Frontal cortex (tissue), 4 donors: ENCODE measurements at places on chromosomes 6 and 20.

GRCh38 chr6:97427648-97428047 is 144.6 kb upstream of the MMS22L start:
- DNase-seq: no peak

DNA sequence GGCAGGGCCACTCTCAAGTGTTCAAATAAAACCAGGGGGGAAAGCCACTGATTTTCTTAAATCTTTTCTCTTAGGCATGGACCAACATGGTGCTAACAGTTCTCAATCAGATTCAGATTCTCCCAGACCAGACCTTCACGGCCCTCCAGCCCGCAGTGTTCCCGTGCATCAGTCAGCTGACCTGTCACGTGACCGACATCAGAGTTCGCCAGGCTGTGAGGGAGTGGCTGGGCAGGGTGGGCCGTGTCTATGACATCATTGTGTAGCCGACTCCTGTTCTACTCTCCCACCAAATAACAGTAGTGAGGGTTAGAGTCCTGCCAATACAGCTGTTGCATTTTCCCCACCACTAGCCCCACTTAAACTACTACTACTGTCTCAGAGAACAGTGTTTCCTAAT is 41.5 kb upstream of the SMIM28 start:
- DNase-seq: no peak

DNA sequence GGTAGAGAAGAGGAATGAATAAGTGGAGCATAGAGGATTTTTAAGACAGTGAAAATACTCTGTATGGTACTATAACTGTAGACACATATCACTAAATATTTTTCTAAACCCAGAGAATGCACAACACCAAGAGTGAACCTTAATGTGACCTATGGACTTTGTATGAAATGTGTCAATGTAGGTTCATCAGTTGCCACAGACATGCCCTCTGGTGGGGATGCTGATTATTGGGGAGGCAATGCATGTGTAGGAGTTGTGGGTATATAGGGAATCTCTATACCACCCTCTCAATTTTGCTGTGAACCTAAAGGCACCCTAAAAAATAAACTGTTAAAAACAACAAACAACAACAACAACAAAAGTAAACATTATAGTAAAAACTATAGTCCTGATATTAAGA is 293.7 kb downstream of the RNF144B start:
- DNase-seq: no peak

GRCh38 chr6:116476002-116476678 is 15.0 kb downstream of the CALHM6 start:
- DNase-seq: no peak

- no peak for DNase-seq
Measured at GRCh38 chr6:978937-979685, 286.2 kb upstream of the EXOC2 start.

DNA sequence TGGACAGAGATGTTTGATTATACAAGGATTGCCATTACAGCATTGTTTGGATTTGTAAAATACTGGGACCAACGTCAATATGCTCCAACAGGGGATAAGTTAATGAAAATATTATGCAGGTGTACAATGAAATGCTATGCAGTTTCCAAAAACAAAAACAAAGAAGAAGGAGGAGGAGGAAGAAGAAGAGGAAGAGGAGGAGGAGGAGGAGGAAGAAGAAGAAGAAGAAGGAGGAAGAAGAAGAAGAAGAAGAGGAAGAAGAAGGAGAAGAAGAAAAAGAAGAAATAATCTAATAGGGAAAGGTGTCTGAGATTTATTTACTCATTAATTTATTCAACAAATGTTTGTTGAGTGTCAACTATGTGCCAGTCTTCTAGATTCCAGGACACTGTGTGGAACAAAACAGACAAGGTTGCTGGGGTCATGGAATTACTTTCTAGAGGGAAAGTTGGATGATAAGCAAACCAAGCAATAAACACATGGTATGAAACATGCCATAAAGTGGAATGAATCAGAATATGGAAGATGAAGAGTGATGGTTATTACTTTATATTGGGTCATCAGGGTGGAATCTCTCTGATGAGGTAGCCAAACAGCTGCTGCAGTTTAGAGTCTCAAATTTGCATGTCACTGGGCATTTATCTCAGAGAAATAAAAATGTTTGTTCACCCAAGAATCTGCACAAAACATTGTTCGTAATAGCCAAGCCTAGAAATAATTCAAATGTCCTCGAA is 6.3 kb upstream of the TRIM27 start:
- no peak for DNase-seq

DNA sequence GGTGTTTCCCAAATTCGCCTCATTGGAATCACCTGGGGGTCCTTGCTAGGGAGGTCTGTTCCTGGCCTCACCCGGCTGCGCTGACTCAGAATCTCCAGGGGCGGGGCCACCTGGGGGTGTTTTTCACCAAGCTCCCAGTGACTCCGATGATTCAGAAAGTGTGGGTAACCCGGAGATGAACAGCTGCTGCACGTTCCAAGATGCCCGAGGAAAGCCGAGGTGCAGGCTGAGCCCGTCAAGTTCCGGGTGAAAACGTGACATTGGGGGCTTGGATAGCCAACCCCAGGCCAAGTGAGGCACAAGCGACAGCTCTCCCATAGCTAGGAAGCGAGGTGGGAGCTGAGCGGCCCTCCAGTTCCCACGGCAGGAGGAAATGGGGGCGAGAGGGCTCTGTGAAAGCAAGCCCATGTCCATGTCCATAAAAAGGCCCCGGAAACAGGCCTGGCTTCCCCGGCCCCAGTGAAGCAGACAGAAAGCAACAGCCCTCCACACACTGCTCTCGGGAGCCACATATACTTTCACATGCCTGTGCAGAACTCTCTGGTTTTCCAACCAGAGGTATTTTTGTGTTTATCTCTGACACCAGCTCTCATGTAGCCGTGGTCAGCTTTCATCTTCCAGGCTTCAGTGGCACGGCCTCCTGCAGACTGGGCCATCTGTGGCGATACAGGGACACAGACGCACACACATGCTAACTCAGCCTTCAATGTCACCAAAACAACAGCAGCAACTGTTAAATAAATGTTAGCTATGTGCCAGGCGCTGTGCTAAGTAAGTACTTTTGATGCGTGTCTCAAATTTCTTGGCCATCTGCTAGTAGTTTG is 90.7 kb upstream of the CCDC28A start:
- no peak for DNase-seq

GRCh38 chr6:48614326-48614725 is 503.3 kb upstream of the PTCHD4 start:
- no peak for DNase-seq

GRCh38 chr6:134911547-134911946 is 38.4 kb downstream of the ALDH8A1 start:
- DNase-seq: no peak

DNA sequence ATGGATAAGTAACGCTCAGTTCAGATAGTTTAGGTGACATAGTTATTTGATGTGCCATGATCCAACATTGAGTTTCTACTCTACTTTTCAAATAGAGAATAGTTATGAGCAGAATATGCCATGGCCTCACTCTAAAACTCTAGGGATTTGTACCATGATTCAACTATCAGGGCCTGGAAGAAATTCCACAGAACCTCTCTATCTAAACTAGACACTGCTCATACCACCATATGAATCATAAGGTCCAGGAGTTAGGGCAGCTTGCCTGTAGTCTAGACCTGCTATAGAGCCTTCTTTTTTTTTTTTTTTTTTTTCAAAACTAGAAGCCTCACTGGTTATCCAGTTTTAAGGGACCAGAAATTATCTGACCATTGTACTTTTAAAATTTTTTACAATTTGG is 571.8 kb upstream of the IMPG1 start:
- no peak for DNase-seq

GRCh38 chr6:166377721-166378120 is 5.0 kb downstream of the MPC1 start:
- no peak for DNase-seq

DNA sequence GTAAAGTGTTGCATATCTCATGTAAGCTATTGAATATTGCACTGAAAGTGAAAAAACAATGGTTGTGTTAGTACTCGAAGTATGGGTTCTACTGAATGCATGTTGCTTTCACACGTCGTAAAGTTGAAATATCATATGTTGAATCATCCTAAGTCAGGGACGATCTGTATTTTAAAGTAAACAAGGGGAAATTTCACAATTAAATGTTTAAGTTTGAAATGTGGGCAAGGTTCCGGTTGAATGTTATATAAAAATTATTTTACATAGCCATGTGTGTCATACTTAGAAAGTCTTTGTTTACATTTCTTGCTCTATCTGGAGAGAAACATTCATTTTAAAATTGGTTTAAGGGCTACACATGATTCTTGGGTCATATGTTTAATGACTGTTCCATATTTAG is 76.8 kb downstream of the AKAP7 start:
- no peak for DNase-seq

DNA sequence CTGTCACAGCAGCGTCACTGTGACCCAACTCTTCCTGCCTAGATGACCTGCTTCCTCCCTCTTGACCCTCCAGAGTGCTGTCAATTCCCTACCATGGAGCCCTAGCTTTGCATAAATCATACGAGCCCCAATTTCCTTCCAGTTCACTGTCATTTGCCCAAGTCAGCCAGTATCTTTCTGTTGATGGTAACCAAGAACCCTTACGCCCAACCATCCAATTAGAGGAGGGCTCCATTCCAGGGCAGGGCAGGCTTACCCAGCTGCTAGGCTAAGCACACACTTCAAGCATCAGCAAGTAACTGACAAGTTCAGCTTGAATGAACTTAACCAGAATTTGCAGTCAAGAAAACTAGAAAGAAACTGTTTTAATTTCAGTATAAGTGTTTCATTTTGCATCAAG is 25.7 kb downstream of the WFDC3 start:
- no peak for DNase-seq

DNA sequence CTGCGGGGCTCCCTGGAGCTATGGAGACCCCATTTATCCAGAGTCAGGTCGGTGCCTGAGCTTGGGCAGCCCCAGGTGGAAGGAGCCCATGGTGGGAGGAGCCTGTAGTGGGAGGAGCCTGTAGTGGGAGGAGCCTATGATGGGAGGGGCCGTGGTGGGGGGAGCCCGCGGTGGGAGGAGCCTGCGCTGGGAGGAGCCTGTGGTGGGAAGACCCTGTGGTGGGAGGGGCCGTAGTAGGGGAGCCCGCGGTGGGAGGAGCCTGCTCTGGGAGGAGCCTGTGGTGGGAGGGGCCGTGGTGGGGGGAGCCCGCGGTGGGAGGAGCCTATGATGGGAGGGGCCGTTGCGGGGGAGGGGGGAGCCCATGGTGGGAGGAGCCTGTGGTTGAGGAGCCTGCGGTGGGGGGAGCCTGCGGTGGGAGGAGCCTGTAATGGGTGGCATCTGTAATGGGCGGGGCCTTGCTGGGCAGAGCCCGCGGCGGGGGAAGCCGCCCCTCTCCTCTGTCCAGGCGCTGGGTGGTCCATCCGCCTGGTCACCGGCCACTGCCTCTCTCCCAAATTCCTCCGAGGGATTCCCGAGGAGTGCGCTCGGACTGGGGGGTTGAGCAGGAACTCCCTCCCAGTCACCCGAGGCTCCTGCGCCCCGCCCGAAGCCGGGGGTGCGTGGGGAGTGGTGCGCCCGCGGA is 567 bp upstream of the FNDC11 start:
- DNase-seq: peak; percentile 75

DNA sequence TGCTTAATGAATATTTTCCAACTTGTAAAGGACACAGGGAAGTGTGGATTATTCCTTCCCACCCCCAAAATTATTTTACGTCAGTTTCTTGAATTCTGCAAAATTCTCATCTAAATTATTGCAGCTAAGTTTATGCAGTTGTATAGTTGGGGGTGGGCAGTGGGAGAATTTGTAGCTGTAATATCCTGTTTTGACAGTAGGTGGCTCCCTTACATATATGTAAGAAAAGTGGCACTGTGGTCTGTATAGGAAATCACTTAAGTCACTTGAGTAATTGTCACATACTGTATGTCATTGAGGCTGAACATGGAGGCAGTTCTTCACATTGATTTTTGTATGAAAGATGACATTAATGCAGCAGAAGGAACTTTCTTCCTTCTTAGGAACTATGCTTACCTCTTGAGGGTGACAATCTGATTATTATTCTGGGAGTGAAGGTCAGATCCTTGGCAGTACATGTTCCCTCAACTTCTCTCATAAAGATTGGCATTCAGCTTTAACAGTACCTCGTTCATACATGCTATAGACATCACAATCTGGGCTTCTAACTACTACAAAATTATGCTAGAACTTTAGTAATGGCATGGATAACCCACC is 14.6 kb upstream of the CFAP206 start:
- DNase-seq: peak; percentile 27

DNA sequence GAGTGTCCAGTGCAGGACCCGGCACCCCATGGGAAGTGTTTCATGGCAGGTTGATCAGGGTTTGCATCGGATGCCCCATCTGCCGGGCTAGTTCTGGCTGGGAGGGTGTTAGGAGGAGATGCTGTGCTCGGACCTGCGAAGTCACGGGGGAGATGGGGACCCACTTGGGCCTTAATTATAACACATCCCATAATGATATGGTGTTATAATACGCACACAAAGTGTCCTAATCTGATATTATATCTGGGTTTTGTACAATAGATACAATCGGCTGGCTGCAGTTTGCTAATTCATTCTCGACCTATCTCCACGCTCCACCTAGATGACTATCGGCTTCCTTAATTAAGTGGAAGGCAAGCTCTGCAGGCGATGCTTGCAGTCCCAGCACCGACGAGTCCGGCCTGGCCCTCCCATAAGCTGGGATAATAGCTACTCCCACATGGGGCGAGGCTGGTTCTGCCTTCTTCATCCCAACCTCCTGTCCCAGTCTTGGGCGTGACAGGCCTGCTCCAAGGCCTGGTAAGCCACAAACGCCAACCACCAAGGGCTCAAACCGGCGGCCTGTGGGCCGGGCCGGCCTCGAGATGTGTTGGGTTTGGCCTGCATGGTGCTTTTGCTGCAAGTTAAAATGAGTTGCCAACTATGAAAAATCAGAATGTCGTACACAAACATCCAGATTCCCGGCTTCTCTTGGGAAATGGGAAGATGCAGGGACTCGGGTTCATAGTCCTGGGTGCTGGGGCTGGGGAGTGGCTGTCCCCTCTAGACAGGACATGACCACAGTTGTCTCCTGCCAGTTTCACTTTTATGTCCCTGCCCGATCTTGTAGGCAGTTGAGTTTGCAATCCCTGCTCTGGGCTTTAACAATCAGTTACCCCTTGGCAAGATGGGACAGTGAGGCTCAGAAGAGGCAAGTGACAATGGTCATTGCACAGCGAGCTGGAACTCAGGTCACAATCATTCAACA is 32.7 kb downstream of the CEBPB start:
- no peak for DNase-seq

DNA sequence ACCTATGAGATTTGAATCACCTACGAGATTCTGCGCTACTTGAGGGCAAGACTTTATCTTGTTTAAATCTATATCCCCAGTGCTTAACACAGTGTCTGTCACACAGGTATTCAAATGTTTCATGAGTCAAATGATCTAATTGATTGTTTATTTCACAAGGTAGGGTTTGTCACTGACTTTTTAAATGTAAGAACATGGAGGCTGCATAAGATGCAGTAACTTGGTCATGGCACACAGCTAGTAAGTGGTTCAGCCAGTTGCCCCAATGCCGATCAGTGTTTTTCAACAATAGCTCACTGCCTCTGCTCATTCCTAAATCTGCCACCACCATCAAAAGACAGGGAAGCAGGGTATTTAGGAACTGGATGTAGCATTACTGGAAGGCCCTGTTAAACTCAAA is 42.4 kb upstream of the LRRC1 start:
- DNase-seq: no peak
